Smooth muscle cell of bladder (primary cell): ENCODE measurements at places on chromosomes 2 and 18. TPM values are rescaled to one million over a fixed set of nuclear protein-coding genes. Genes with fewer than 3 reads are reported as not detected.

AQP12A gene
- not detected in 2 replicates for total RNA-seq

MERTK gene
- 0.14 and 0.28 TPM in 2 replicates for total RNA-seq

MAPRE3 gene
- total RNA-seq: 3.1 and 3.3 TPM in 2 replicates

CROCC2 gene
- 0.09 and 0.14 TPM in 2 replicates for total RNA-seq

NYAP2 gene
- under 0.01 TPM in 1 of 2 replicates, not detected in the other for total RNA-seq

LRP1B gene
- total RNA-seq: under 0.01 TPM in 2 replicates

TNFAIP6 gene
- 104 and 350 TPM in 2 replicates for total RNA-seq

BCL11A gene
- 0.14 TPM in 1 of 2 replicates, not detected in the other for total RNA-seq

IAH1 gene
- 85.1 and 90.5 TPM in 2 replicates for total RNA-seq

COLEC12 gene
- 29.0 and 79.5 TPM in 2 replicates for total RNA-seq

RMDN2 gene
- total RNA-seq: 3.8 and 7.9 TPM in 2 replicates

ANKRD30BL gene
- not detected in 2 replicates for total RNA-seq
